ENCODE measurements at places on chromosomes 3 and 15. TPM values are rescaled to one million over a fixed set of nuclear protein-coding genes. Genes with fewer than 3 reads are reported as not detected.

SLC24A5 gene
- not detected for polyA plus RNA-seq

PPM1L gene
- polyA plus RNA-seq = 1.4 TPM

FANCD2OS gene
- not detected for polyA plus RNA-seq

ACSBG1 gene
- 0.30 TPM for polyA plus RNA-seq

FBN1 gene
- polyA plus RNA-seq = 5.5 TPM

SLC28A1 gene
- polyA plus RNA-seq = not detected

C3orf49 gene
- not detected for polyA plus RNA-seq

EPHB3 gene
- 2.9 TPM for polyA plus RNA-seq

HRG gene
- polyA plus RNA-seq = not detected

TMIE gene
- polyA plus RNA-seq = 1.0 TPM

C3orf20 gene
- not detected for polyA plus RNA-seq

C3orf85 gene
- not detected for polyA plus RNA-seq

PTH1R gene
- 8.4 TPM for polyA plus RNA-seq

CIB2 gene
- 5.2 TPM for polyA plus RNA-seq

MKRN3 gene
- polyA plus RNA-seq = not detected

BTLA gene
- polyA plus RNA-seq = not detected

RAF1 gene
- polyA plus RNA-seq = 54.1 TPM

HTR3E gene
- polyA plus RNA-seq = not detected

IGSF10 gene
- 0.19 TPM for polyA plus RNA-seq

TFG gene
- polyA plus RNA-seq = 57.9 TPM

QTRT2 gene
- 8.6 TPM for polyA plus RNA-seq

LRRN1 gene
- 2.1 TPM for polyA plus RNA-seq

PIK3CA gene
- polyA plus RNA-seq = 4.1 TPM

TF gene
- polyA plus RNA-seq = 0.61 TPM

COL8A1 gene
- 0.90 TPM for polyA plus RNA-seq

SLC51B gene
- not detected for polyA plus RNA-seq

TCF12 gene
- polyA plus RNA-seq = 15.8 TPM

ROPN1B gene
- polyA plus RNA-seq = not detected

TMC3 gene
- polyA plus RNA-seq = not detected

FAH gene
- polyA plus RNA-seq = 24.3 TPM

ZNF80 gene
- not detected for polyA plus RNA-seq

CYP1A2 gene
- polyA plus RNA-seq = not detected

MUC13 gene
- polyA plus RNA-seq = 2.4 TPM

KLHL40 gene
- 0.05 TPM for polyA plus RNA-seq

PSTPIP1 gene
- 4.2 TPM for polyA plus RNA-seq

TMEM87A gene
- 19.3 TPM for polyA plus RNA-seq

CPNE9 gene
- polyA plus RNA-seq = 0.19 TPM

SPTSSB gene
- 3.2 TPM for polyA plus RNA-seq

PLAAT1 gene
- polyA plus RNA-seq = 1.00 TPM

TP63 gene
- polyA plus RNA-seq = not detected

NPAP1 gene
- polyA plus RNA-seq = not detected

ANKUB1 gene
- polyA plus RNA-seq = not detected

CEP152 gene
- polyA plus RNA-seq = 0.62 TPM

SCN11A gene
- polyA plus RNA-seq = not detected

RTP4 gene
- polyA plus RNA-seq = 5.2 TPM

Measured in stomach (tissue), 19 donors.